ENCODE measurements at places on chromosomes 5 and 9. TPM values are rescaled to one million over a fixed set of nuclear protein-coding genes. Genes with fewer than 3 reads are reported as not detected.

The APBA1 gene
- 18.4 TPM for total RNA-seq

The TAS2R1 gene
- not detected for total RNA-seq

DNA sequence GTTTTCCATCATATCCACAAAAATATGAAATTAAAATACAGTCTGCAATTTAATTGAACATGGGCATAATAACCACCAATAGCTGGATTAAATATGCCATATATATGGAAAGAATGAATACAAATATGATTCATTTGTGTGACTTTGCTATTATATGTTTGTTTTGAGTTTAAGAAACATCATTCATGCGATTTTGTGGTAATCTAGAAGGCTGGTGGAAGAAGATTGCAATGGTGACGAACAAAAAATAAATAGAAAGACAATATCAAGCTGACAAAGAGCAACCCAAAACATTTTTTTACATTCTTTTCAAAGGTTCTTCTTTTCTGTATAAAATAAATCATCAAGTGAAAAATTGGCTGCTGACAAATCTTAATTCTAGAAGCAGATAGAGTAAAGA is 610.0 kb downstream of the MAT2B start:
- no peak overlapping the region for H3K27ac ChIP-seq
- H3K4me3 ChIP-seq: no peak overlapping the region
- no peaks in the 10 kb centered on the region for H3K27me3 ChIP-seq
- peaks cover 6% of the 10 kb centered on the region for H3K36me3 ChIP-seq

DNA sequence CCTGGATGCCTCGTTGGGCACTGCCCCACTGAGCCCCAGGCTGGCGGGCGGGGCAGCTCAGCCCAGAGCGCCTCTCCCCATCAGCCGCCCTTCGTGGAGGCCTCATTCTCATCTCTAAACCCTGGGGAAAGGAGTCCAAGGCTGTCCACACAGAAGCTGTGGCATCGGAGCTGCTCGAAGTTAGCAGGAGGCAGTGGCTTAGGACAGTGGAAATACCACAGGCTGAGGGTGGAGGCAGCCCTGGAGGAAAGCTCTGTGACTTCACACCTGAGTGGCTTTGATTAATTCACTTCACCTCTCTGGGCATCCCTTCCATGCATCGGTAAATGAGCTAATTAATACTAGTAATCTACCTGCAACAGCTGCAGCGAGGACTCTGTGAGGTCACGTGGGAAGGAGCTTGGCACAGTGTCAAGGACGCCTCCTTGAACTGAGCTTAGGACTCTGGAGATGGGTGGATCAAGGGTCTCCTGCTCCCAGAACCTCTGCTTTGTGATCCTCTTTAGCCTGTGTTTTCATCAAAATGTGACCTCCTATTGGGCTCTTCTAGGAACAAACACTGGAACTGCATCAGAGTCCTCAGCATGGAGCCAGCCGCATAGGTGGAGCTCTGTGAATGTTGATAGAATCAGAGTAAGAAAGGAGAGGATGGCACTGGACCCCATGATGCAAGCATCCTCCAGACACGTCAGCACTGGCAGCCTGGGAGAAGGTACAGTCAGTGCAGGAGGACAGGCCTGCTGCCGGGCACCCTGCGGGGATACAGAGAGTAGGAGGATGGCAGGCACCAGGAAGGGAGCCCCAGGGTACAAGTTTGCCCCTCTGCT is 842 bp upstream of the ANGPTL2 start:
- peaks cover 22% of the 10 kb centered on the region for H3K4me1 ChIP-seq
- no peak for DNase-seq
- H3K27ac ChIP-seq: peak overlapping the region; percentile 22
- H3K36me3 ChIP-seq: no peaks in the 10 kb centered on the region

GRCh38 chr5:42929871-42930270 is 110.2 kb downstream of the ANXA2R start:
- H3K27ac ChIP-seq: no peak overlapping the region
- H3K4me3 ChIP-seq: no peak overlapping the region
- DNase-seq: no peak
- peaks cover 7% of the 10 kb centered on the region for H3K27me3 ChIP-seq
- H3K4me1 ChIP-seq: no peaks in the 10 kb centered on the region

- peaks cover 2% of the 10 kb centered on the region for H3K4me1 ChIP-seq
- H3K36me3 ChIP-seq: peaks cover 37% of the 10 kb centered on the region
- H3K4me3 ChIP-seq: no peak overlapping the region
- no peak overlapping the region for H3K27ac ChIP-seq
- H3K27me3 ChIP-seq: no peaks in the 10 kb centered on the region
Observed at GRCh38 chr9:131180454-131180853, 55.1 kb downstream of the NUP214 start.

DNA sequence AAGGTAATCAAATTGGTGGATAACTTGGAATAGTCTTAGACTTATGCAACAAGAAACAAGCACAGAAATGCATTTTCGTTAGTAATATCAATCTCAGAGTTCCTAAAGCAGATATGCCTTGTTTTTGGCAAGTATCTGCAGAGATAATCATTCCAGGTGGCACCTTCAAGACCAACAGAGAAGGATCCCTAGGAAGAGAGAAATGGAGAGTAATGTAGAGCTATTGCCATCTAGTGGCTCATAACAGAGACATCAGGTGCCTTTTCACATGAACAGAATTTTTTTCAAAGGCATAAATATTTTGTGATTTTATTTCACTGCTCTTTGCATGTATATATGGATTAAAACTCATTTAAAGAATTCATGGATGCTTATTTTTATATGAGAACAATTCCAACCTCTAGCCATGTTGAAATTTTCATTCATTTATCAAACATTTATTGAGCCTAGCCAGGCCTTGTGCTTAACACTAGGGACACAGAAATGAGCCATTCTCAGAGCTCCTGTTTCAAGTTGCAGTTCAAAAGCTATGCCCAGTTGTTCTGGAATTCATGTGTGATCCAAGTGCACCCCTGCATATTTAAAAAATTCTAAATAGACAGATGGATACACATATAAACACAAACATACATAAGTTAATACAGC is 117.5 kb upstream of the OR13F1 start:
- H3K4me1 ChIP-seq: peaks cover 7% of the 10 kb centered on the region
- no peaks in the 10 kb centered on the region for H3K36me3 ChIP-seq
- no peak overlapping the region for H3K4me3 ChIP-seq
- no peak overlapping the region for H3K27ac ChIP-seq
- H3K27me3 ChIP-seq: peaks cover 26% of the 10 kb centered on the region

- DNase-seq: no peak
- H3K27ac ChIP-seq: no peak overlapping the region
- no peaks in the 10 kb centered on the region for H3K27me3 ChIP-seq
- H3K4me1 ChIP-seq: peaks cover 18% of the 10 kb centered on the region
Observed at GRCh38 chr5:78778538-78778937, 130.0 kb upstream of the LHFPL2 start.

GRCh38 chr9:126450668-126451205 is 124.1 kb downstream of the MVB12B start:
- H3K27me3 ChIP-seq: no peaks in the 10 kb centered on the region
- H3K27ac ChIP-seq: no peak overlapping the region
- H3K4me1 ChIP-seq: no peaks in the 10 kb centered on the region

- H3K36me3 ChIP-seq: peaks cover 18% of the 10 kb centered on the region
- no peak for DNase-seq
- no peak overlapping the region for H3K4me3 ChIP-seq
- no peaks in the 10 kb centered on the region for H3K27me3 ChIP-seq
Observed at GRCh38 chr5:43648499-43649124, 45.6 kb downstream of the NNT start.

DNA sequence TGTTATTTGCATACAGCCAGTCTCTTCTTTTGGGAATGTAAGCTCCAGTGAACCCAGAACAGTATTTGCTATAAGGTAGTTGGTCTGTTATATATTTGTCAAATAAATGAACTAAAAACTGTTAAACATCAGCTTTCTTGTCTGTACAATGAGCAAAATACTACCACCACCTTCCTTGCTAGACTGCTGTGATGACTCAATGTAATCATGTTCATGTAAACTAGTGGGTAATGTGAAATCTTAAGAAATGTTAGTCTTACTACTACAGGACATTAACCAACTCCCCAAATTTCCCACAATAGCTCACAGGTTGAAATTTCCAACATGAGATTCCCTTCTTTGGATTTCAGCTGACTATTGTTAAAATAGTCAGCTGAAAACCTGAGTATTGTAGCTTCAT is 176.1 kb downstream of the TRPM3 start:
- no peaks in the 10 kb centered on the region for H3K36me3 ChIP-seq
- H3K27me3 ChIP-seq: peaks cover 4% of the 10 kb centered on the region
- H3K27ac ChIP-seq: no peak overlapping the region
- DNase-seq: no peak
- peaks cover 19% of the 10 kb centered on the region for H3K4me1 ChIP-seq
- H3K4me3 ChIP-seq: no peak overlapping the region
